ENCODE measurements at places on chromosomes 11 and 22.

GRCh38 chr11:12397931-12398334 is 20.6 kb downstream of the PARVA start:
- peak; percentile 86 for DNase-seq

DNA sequence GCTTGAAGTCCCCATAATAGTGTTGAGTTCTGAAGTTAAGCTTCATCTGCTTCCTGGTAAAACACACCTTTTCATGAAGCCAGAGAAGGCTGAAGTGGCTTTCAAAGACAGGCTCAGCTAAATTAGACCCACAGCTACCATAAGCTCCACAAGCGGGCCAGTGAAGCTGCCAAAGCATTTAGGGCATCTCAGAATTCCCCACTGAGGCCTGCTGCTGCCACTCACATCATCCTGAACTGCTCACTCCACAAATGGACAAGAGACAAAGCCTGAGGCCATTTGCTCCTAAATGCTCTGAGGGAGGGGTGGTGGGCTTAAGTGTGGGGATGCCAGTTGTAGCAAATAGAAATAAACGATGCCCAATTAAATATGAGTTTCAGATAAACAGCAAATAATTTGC is 14.6 kb downstream of the CCDC83 start:
- DNase-seq = no peak

GRCh38 chr11:57566905-57567514 is 462 bp downstream of the UBE2L6 start:
- no peak for DNase-seq

DNA sequence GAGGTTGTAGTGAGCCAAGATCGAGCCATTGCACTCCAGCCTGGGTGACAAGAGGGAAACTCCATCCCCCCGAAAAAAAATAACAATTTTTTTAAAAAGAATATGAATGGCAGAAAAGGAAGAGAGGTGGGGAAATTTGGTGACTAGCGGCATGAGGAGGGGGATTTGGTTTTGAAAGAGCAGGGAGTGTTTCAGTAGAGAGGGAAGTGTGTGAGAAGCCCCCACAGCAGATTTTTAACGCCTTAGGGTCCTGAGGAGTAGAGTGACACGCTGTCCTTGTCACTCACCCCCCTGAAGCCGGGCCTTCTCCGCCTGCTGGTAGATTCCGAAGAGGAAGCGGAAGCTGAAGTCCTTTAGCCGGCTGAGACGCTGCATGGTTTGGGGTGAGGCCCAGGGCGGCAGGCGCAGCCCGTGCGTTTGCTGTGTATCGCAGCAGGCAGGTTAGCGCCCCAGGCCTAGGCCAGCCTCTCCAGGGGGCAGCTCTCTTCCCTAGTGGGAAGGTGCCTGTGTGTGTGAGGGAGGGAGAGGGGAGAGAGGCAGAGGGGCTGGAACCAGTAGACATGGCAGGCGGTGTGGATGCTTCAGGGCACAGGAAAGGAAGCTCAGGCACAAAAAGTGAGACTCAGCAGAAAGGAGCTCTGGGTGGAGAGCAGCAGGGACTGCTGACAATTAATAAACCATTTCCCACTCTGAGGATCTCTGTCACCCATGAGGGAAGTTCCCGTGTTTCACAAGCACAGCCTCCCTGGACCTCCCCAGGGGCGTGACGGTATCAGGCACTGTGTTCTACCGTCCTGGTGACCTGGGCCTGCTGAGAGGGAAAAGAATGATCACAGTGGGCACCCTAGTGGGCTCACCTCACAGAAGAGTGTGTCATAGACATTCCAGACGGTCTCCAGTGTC is 3.9 kb downstream of the ACP2 start:
- no peak for DNase-seq

GRCh38 chr11:108662700-108663099 is 2.2 kb upstream of the DDX10 start:
- DNase-seq = no peak

DNA sequence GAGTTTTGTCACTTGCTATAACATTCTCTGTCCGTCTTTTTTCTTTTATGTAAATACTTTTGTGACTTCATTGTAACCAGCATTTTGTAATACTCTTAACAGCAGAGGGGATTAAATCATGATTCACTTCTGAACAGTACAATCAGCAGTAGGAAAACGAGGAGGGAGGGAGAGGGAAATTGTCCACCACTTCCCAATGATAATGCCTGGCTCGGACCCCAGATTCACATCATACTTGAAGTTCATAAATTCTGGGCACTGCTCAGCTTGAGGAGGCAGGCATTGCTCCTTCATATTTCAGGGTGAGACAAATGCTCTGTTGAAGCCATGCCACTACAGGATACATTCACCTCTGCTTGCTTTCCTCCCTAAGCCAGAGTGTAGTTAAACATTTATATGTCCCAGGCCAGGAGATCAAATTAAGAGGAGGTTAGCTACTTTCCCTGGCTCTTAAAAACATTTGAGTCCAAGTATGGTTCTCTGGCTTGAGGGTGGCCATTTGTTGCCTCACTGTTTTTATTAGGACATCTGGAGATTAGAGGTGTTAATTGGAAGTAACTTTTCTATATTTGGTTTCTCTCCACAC is 129.0 kb upstream of the LDLRAD3 start:
- DNase-seq = no peak

GRCh38 chr11:83785942-83786341 is 499.8 kb upstream of the CCDC90B start:
- DNase-seq = no peak

DNA sequence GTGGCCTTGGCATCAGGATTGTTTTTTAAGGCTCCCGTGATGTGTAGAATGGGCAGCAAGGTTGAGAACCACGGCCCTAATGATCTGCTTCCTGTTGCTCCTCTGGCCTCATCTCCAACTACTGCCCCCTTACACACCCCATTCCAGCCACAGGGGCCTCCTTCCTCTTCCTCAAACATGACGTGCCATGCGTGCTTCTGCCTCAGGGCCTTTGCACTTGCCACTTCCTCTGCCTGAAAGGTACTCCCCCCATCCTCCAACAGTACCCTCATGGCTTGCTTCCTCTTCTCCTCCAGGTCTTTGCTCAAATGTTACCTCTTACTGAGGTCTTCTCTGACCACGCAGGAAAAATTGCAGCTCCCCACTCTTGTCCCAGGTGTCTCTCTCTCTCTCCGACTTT is 93.9 kb upstream of the CSNK2A3 start:
- DNase-seq = no peak

Measured in fibroblast of skin of left biceps (primary cell).